Immature natural killer cell (primary cell): ENCODE measurements at places on chromosomes 4 and X. TPM values are rescaled to one million over a fixed set of nuclear protein-coding genes. Genes with fewer than 3 reads are reported as not detected.

SLC9B1 gene
- polyA plus RNA-seq, result not detected

ETFDH gene
- 7.3 TPM for polyA plus RNA-seq

XG gene
- not detected for polyA plus RNA-seq

DNA sequence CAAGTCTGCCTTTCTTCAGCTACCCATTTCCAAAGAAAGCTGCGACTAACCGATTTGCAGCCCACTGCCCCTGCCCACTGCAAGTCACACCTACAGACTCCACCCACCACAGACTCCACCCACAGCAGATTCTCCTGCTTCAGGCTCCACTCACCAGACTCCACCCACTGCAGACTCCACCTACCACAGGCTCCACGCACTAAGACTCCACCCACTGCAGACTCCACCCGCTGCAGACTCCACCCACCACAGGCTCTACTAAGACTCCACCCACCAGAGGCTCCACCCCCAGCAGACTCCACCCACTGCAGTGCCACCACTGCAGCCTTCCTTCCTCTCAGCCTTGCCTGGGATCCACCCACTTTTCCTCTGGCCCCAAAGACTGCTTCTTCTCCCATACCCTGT lies 41.3 kb downstream of the ABLIM2 start:
- DNase-seq, result no peak
- no peak overlapping the region for H3K4me3 ChIP-seq

DNA sequence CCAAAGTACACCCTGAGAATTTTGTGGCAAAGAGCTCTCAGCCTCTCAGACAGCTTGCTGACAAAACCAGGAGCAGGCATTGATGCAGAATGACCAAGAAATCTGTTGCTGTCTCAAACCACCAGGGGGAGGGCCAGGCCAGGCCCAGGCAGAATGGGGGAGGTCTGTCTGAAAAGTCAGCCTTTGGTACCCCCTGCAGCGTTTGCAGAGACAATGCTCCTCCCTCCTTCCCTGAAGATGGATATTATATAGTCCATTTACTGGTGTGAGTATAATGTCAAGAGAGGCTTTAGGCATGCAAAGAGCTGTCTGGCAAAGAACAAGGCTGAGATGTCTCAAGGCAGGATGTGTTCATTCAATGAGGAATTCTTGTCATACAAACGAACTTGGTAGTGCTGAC lies 52.9 kb upstream of the TRPC5OS start:
- H3K4me1 ChIP-seq, result no peaks in the 10 kb centered on the region
- H3K4me3 ChIP-seq, result no peak overlapping the region
- peaks cover 4% of the 10 kb centered on the region for H3K27me3 ChIP-seq

DNA sequence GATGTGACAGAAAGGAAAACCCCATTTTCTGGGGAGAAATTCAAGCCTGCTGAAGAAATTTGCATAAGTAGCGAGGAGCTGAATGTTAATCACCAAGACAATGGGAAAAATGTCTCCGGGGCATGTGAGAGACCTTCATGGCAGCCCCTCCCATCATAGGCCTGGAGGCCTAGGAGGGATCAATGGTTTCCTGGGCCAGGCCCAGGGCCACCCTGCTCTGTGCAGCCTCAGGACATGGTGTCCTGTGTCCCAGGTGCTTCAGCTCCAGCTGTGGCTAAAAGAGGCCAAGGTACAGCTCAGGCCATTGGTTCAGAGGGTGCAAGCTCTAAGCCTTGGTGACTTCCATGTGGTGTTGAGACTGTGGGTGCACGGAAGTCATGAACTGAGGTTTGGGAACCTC lies 31.2 kb downstream of the ETDB start:
- no peak for DNase-seq
- no peaks in the 10 kb centered on the region for H3K27me3 ChIP-seq
- no peak overlapping the region for H3K27ac ChIP-seq
- H3K4me3 ChIP-seq, result no peak overlapping the region
- H3K36me3 ChIP-seq, result no peaks in the 10 kb centered on the region

GRCh38 chrX:124829930-124830329 lies 483.6 kb downstream of the SH2D1A start:
- H3K27me3 ChIP-seq, result peaks cover 1% of the 10 kb centered on the region
- peaks cover 17% of the 10 kb centered on the region for H3K4me1 ChIP-seq
- no peak for DNase-seq
- no peaks in the 10 kb centered on the region for H3K36me3 ChIP-seq
- no peak overlapping the region for H3K27ac ChIP-seq
- H3K4me3 ChIP-seq, result no peak overlapping the region

- no peaks in the 10 kb centered on the region for H3K36me3 ChIP-seq
- no peak for DNase-seq
- H3K4me1 ChIP-seq, result no peaks in the 10 kb centered on the region
Measured at GRCh38 chr4:56311299-56311975, 75.9 kb downstream of the AASDH start.

GRCh38 chr4:3826247-3827172 lies 60.3 kb downstream of the ADRA2C start:
- H3K36me3 ChIP-seq, result no peaks in the 10 kb centered on the region
- no peak overlapping the region for H3K4me3 ChIP-seq
- no peak for DNase-seq
- peaks cover 7% of the 10 kb centered on the region for H3K27me3 ChIP-seq

GRCh38 chr4:140633124-140633523 lies 64.4 kb upstream of the UCP1 start:
- no peak for DNase-seq
- peaks cover 14% of the 10 kb centered on the region for H3K27me3 ChIP-seq

DNA sequence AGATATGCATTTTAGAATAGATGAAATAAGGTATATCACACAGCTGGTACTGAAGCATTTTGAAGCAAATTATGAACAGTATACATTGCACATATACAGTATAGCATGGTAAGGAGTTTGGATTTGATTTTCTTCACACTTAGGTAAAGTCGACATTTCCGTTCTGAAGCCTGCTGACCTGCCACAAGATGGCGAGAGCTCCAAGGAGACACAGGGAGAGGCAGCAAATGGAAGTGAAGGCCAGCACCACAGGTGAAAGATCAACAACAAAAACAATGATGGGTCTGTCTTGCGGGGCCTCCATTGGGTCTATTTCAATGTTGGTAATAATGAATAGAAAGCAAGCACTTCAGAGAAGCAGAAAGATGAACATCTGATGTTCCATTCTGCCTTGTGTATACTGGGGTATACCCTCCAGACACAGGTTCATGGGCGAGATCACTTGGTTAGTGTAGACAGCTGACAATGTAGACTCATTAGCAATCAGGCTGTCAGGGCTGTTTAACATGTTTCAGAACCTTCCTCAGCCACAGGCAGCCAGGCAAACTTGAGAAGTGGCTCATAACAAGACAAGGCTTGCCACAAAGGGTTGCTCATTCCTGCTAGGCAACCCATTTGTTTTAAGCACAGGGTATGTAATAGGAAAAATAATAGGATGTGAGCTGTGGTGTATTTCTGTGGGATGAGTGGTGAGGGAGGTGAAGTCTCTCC lies 21.4 kb upstream of the NOX1 start:
- DNase-seq, result no peak
- no peak overlapping the region for H3K27ac ChIP-seq
- peaks cover 5% of the 10 kb centered on the region for H3K27me3 ChIP-seq

DNA sequence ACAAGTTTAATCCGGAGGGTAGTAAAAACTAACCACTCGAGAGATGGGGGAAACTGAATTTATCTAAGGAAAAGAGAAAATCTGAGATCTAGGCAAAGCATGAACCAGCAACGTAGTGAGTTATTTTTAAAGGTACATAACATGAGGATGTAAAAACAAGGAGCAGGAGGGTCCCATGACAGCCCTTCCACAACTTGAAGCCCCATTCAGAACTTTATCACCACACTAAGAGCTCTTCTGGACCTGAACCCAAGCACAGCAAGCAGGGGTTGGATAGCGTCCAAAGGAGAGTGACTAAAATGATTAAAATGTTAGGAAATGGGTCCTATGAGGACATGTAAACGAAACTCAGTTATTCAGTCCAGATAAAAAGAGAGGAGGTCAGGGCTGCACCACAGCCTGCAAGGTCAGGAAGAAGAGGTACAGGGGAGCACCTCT lies 16.2 kb downstream of the SH3RF1 start:
- H3K27ac ChIP-seq, result no peak overlapping the region
- peaks cover 4% of the 10 kb centered on the region for H3K27me3 ChIP-seq
- H3K4me1 ChIP-seq, result no peaks in the 10 kb centered on the region

GRCh38 chr4:172683021-172683420 lies 485.6 kb upstream of the GALNT7 start:
- no peaks in the 10 kb centered on the region for H3K4me1 ChIP-seq
- no peak overlapping the region for H3K4me3 ChIP-seq
- DNase-seq, result no peak
- H3K27ac ChIP-seq, result no peak overlapping the region
- H3K36me3 ChIP-seq, result no peaks in the 10 kb centered on the region
- H3K27me3 ChIP-seq, result no peaks in the 10 kb centered on the region

- no peak overlapping the region for H3K27ac ChIP-seq
- peaks cover 5% of the 10 kb centered on the region for H3K4me1 ChIP-seq
- H3K27me3 ChIP-seq, result peaks cover 5% of the 10 kb centered on the region
- H3K4me3 ChIP-seq, result no peak overlapping the region
- H3K36me3 ChIP-seq, result peaks cover 5% of the 10 kb centered on the region
- DNase-seq, result no peak
Measured at GRCh38 chrX:71439896-71440295, 73.7 kb downstream of the TAF1 start.
